ENCODE measurements at places on chromosomes 7 and 10. TPM values are rescaled to one million over a fixed set of nuclear protein-coding genes. Genes with fewer than 3 reads are reported as not detected.

DNA sequence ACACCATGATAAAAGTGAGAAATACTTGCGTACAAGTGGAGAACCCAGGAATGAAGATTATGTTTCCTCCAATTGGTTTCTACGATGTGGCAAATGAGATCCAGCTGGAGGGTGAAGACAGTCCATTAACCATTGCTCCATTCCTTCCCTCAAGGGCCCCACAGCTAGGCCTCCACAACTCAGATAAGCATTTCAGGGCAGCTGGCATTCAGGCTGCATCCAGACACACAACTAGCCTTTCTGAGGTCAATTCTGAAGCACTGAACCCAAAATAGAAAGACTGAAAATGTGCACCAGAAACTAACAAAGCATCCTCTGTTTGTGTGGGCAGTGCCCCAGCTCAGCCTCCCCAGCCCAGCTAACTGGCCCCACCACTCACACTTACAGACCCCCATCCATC, 94.8 kb downstream of the GSAP start:
- no peak for DNase-seq
- no peak overlapping the region for H3K27ac ChIP-seq
- no peak overlapping the region for H3K4me3 ChIP-seq
- H3K36me3 ChIP-seq: peaks cover 3% of the 10 kb centered on the region
- peaks cover 7% of the 10 kb centered on the region for H3K4me1 ChIP-seq
- H3K27me3 ChIP-seq: no peaks in the 10 kb centered on the region

Gene OR2A1
- total RNA-seq: not detected

Gene ABCC2
- total RNA-seq: 1.3 TPM

Gene BAIAP2L1
- 5.1 TPM for total RNA-seq

DNA sequence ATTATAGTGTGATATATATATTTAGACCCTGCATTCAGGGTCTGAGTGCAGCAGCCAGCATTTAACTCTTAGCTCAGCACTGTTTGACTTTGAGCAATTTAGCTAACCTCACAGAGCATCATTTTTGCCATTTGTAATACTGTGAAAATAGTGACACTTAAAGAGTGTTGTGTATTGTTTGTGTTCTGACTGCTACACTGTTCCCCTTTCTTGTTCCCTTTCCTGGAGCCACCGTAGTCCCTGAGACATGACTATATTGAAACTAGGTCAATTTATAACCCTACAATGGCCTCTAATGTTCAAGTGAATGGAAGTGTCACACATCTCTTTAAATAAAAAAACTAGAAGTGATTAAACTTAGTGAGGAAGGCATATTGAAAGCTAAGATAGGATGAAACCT, 20.3 kb upstream of the CD36 start:
- no peaks in the 10 kb centered on the region for H3K27me3 ChIP-seq
- no peak overlapping the region for H3K4me3 ChIP-seq

- peaks cover 1% of the 10 kb centered on the region for H3K36me3 ChIP-seq
- H3K27ac ChIP-seq: no peak within 1 kb of the TSS
- peaks cover 91% of the 10 kb centered on the region for H3K27me3 ChIP-seq
- peak within 1 kb of the TSS; percentile 85 for H3K4me3 ChIP-seq
Observed at GRCh38 chr7:27151931-27152815, at the start of gene HOXA3. HOXA3 (minus strand) TSS chr7:27152583; CDS start chr7:27110640, 41,943 bp downstream.

Gene VIPR2
- 0.46 TPM for total RNA-seq

DNA sequence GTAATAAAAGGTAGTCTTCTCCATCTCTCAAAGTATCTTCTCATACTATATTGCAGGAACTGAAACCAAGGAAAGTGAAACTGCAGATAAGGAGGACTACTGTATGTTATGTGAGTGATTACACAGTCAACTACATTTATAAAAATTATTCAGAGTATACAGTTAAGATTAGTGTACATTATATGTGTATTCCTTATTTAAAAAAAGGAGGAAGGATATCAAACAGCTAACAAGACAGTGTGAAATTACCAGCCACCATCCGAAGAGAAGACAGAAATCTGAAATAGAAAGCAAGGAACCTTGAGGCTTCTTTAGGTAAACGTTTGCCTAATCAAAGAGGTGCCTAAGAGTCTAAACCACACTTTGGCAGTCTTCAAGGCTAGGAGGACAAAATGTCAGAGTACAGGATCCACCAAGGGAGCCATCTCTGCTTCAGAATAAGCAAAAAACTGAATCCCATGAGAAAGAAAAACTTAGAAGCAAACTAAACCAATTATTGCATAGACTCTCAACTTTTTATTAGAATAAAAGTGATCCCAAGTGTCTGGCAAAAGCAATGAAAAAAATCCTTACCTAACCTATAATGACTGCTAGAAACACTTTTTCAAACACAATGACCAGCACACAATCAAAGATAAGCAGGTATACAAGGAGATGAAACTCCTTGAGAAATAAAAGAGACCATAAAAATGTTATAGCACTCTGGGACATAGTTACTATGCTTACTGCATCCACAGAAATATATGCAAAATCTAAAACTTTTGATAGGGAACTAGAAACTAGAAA, 6.4 kb downstream of the USP6NL start:
- peaks cover 65% of the 10 kb centered on the region for H3K4me1 ChIP-seq
- H3K4me3 ChIP-seq: peak overlapping the region; percentile 31
- H3K36me3 ChIP-seq: no peaks in the 10 kb centered on the region
- H3K27ac ChIP-seq: peak overlapping the region; percentile 7
- DNase-seq: no peak
- H3K27me3 ChIP-seq: no peaks in the 10 kb centered on the region

Gene STEAP4
- not detected for total RNA-seq

All from activated T-cell treated with anti-CD3 and anti-CD28 coated beads, Interleukin-2, amount 50 U/mL, for 72 hours (primary cell).